ENCODE measurements at places on chromosomes 16 and 17. TPM values are rescaled to one million over a fixed set of nuclear protein-coding genes. Genes with fewer than 3 reads are reported as not detected.

GRCh38 chr16:22186517-22186916, 19.6 kb upstream of the EEF2K start:
- DNase-seq, result no peak

Gene MMP15
- total RNA-seq, result 38.5 TPM

Gene NACA2
- not detected for total RNA-seq

DNA sequence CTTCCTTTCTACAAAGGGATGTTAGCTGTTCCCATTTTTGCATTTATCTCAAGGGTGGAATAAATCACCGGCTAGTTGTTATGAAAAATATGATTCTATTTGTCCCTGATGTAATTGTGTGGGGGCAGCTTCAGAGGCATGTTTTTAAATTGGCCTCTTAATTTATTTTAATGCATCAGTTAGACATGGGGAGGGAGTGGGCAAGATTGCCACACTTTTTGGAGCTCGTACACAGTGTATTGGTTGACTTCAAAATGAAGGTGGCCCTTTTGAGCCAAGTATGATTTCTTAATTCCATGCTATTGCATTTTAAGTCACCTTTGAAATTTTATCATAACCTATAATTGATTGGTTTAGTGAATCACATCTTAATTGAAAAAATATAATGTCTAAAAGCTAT, 223.7 kb downstream of the CDH11 start:
- DNase-seq, result no peak

GRCh38 chr16:47037396-47037745, 63.9 kb upstream of the DNAJA2 start:
- no peak for DNase-seq

Gene STH
- not detected for total RNA-seq

Gene PTX4
- not detected for total RNA-seq

DNA sequence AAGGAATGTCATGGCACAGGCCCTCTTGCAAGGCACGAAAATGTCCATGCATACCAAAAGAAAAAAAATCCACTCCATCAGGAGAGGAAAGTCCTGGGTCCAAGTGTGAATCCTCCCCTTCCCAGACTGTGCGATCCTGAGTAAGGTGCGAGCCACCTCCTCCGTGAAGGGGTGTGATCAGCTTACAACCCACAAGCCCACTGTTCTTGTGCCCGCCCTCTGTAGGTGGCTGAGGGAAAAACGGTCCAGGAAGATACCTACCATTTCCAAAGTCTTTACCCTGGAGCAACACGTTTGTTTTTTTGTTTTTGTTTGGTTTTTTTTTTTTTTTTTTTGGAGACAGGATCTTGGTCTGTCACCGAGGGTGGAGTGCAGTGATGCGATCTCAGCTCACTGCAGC, 116.5 kb downstream of the ZNF423 start:
- peak; percentile 21 for DNase-seq

DNA sequence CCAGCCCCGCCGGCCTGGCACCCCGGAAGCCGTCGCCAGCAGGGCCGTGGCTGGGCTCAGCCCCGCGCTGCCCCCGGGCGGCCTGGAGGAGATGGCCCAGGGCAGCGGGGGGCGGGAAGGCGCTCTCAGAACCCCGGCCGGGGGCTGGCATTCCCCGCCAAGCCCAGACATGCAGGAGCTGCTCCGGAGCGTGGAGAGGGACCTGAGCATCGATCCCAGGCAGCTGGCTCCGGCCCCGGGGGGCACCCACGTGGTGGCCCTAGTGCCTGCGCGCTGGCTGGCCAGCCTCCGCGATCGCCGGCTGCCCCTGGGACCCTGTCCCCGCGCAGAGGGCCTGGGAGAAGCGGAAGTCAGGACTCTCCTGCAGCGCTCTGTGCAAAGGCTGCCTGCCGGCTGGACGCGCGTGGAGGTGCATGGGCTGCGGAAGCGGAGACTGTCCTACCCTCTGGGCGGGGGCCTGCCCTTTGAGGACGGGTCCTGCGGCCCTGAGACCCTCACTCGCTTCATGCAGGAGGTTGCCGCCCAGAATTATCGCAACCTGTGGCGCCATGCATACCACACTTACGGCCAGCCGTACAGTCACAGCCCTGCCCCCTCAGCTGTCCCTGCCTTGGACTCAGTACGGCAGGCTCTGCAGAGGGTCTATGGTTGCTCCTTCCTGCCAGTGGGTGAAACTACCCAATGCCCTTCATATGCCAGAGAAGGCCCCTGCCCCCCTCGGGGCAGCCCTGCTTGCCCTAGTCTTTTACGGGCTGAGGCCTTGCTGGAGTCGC, 551 bp downstream of the WDR81 start:
- no peak for DNase-seq

GRCh38 chr17:41498276-41498675, 7.1 kb downstream of the KRT13 start:
- no peak for DNase-seq

Gene SNTB2
- total RNA-seq, result 38.1 TPM

DNA sequence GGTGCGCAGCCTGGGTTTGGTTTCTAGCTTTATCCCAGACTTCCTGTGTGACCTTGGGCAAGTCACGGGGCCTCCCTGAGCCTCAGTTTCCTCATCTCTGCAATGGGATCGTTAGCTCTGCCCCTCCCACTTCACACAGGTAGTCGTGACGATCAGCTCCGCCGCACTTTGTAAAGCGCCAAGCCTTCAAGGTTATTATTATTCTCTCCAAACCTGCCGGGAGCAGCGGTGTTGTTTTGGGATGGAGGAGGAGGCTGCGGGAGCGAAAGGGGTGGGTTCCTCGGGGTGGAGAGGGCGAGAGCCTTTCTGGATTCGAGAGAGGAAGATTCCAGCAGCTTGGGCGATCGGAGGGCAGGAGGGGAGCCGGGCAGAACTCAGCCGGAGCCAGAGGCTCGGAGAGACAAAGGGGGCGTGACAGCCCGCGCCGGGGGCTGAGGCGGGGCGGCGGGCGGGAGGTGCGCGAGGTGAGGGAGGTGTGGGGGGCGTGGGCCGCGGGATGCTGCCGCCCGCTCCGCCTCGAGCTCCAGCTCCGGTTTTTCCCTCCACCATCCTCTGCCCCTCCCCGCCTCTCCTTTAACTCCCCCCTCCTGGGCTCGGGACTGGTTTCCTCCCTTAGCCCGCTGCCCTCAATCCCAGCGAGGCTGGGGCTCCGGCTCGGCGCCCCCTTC, at the start of gene EFNB3:
TSS of gene EFNB3 (plus strand) at position 602 of the 668 bp plus-strand sequence. CDS start 397 bp downstream, outside the sequence.
- DNase-seq, result no peak

DNA sequence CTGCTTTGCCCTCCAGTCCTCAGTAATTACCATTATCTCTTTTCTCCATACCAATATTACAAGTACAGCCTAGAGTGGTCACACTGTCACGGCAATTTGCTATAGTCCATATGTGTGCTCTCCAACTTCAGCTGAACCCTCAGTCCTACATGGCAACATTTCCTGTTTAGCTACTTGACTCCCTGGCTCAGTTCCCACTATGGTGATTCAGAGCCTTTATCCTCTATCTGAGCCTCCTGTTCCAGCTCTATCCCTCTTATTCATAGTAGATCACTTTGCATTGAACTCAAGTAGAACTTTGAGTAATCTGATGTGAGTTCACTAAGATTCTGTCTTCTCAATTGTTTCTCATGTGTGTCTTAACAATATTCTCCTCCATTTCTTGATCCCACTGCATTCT, 43.7 kb upstream of the GOSR1 start:
- DNase-seq, result peak; percentile 37

DNA sequence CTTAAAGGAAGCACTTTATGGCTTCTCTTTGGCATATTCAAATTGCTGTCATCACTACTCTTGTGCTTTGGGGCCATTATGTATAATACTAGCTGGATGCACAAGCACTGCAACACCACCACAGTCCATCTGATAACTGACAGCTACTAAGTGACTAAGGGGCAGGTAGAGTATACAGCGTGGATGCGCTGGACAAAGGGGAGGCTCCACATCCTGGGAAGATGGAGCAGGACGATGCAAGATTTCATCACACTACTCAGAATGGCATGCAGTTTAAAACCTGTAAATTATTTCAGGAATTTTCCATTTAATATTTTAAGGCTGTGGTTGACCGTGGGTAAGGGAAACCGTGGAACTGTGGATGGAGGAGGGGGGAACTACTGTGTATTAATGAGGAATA, 25.0 kb downstream of the MPRIP start:
- no peak for DNase-seq

DNA sequence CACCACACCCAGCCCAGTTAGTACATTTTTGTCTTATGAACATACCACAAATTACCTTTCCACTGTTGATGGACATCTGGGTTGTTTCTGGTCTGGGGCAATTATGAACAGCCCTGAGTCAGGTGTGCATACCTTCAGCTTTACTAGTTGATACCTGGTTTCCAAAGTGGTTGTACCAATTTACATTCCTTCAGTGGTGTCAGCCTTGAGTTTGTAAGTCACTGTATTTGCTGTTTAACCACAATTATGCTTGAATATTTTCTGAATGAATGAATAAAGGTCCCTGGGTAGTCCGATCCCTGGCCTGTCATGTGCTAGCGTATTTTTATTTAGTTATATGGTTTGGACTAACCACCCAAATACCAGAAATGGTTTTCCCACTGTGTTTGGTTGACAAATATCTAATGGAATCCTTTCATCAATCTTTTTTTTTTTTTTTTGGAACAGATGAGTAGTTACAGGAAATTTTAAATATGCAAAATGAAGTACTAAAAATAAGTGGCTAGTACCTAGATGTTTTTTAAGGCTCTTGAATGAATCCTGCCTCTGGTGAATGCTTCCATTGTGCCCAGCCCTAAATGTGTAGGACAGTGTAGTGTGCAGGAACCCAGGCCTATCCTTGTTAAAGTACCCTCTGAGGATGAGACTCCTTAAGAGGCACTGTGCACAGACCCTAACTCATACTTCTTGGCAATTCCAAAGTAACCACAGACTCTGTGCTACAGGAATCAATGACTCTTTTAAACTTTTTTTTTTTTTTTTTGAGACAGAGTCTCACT, 3.7 kb downstream of the DUSP14 start:
- DNase-seq, result peak; percentile 8

Gene KRTAP2-1
- total RNA-seq, result not detected

DNA sequence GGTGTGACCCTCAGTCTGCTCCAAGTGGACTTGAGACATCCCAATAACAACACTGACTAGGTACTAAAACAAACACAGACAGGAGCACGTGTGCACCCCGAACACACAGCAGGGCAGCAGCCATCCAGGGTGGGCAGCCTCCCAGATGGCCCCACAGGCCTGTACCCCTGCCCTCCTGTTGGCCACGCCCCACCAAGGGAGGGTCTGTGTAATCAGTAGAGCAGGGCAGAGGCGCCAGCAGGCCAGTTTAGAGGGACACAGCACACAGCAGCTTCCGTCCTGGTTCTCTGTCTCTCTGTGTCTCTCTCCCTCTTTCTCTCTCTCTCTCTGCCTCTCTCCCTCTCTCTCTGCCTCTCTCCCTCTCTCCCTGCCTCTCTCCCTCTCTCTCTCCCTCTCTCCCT, 21.4 kb downstream of the ACTG1 start:
- DNase-seq, result no peak

GRCh38 chr17:78868391-78868790, 27.8 kb upstream of the USP36 start:
- DNase-seq, result no peak

Gene VEZF1
- total RNA-seq, result 70.2 TPM

Gene IL21R
- 1.2 TPM for total RNA-seq

DNA sequence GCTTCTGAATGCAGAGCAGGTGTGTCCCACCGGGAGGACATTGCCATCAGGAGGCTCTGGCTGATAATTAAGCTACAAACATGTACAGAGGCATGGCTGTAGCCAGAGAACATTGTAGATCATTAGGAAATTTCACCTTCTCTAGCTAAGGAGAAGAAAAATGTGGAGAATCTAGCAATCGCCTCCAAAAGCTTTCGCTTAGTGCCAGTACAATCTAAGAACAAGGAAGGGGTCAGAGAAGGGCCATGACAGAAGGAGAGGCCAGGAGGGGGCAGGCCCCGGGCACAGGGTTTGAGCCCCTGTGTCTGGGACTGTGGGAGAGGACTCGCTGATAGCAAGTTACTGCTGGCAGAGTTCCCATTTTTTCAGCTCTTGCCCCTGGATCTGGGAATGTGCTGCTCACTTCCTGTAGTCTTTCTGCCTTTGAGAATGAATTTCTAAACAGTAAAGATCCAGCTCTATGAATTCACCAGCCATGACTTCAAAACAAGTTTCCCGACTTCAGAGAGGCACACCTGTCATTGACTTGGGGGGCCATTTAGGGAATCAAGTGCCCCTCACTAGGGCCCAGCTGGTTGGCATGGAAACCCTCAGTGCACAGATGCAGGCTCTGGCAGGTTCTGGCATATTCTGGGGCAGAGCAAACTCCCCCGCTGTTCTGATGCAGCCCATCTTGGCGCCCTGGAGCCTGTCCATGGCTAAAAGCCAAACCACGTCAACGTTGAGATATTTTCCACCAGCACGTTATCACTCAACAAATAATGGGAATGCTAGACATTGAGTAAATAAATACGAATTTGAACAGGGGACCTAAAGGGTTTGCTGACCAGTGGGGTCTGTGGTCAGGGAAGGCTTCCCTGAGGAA, 59.5 kb upstream of the CACNG4 start:
- DNase-seq, result no peak

Gene PPP1R1B
- total RNA-seq, result 0.49 TPM

Gene ABCC12
- not detected for total RNA-seq

DNA sequence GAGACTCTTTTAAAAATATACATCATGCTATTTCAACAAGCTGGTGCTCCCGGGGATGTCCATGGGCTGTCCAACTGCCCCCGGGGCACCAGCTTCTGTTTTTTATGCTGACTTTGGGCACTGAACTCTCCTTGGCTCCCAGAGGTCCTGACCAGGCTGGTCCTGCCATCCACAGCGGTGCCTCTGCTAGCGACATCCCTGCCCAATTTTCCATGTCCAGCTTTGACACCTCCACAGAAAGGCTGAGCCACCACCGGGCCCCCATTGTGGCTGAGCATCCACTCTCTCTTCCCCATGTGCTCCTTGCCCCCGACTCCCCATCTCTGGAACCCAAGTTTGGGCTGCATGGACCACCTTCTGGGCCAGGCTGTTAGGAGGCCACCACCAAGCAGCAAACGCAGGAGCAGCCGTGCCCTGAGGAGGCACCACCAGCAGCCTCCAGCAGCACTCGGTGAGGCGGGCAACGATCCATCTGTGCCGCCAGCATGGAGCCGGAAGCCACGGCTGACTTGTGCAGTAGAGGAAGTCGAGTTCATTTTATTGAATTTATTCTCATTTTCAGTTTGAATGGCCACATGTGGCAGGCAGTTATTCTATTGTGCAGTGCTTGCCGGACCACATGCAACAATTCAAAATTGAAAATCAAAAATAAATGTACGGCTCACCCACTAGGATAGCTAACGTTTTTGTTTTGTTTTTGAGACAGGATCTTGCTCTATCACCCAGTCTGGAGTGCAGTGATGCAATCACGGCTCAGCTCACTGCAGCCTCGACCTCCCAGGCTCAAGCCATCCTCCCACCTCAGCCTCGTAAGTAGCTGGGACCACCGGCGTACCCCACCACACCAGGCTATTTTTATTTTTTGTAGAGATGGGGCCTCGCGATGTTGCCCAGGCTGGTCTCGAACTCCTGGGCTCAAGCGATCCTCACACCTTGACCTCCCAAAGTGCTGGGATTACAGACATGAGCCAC, 2.8 kb upstream of the MEAK7 start:
- DNase-seq, result no peak

Gene RAP1GAP2
- 54.6 TPM for total RNA-seq

Gene LRRC46
- total RNA-seq, result 0.76 TPM

- DNase-seq, result no peak
Observed at GRCh38 chr17:79001190-79002020, 8.2 kb downstream of the CANT1 start.

Gene HOXB2
- 2.0 TPM for total RNA-seq

Gene GJC1
- 62.4 TPM for total RNA-seq

All from HCT116 (cell line).